Lower lobe of right lung (tissue), 2 donors: ENCODE measurements at places on chromosomes 13 and 19. TPM values are rescaled to one million over a fixed set of nuclear protein-coding genes. Genes with fewer than 3 reads are reported as not detected.

GRCh38 chr19:33211794-33212435 is 13.7 kb downstream of the SLC7A10 start:
- DNase-seq = no peak

GRCh38 chr19:15282311-15282705 is 50.0 kb downstream of the BRD4 start:
- DNase-seq = no peak

DNA sequence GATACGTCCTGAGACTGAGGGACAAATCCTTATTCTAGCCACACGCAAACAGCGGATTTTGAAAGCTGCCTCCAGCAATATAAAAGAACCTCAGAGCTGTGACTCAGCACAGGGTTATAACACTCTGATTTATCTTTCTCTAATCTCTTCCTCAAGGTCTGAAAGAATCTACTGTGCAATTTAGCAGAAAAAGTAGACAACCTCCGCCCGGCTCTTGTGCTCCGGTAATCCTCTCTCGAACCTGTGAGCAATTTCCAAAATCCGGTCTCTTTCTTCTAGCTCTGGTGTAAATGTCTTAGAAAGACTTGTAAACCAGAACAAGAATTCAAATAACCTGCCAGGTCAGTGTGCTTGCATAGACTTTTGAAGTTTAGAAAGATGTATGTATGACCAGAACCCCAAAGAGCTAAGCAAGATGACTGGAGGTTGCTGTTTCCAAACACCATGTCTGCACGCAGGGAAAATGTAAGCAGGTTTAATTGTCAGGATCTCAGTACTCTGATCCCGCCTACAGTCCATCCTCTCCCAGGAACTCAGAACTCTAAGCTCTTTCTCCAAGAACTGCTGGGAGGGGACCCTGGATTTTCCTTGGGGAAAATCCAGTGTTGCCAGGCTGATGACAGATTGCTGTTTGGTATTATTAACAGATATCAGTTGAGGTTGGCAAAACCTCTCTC is 338.1 kb downstream of the RFC3 start:
- DNase-seq = no peak

GRCh38 chr13:36829753-36830152 is 10.7 kb downstream of the RFXAP start:
- DNase-seq = no peak

GRCh38 chr13:59946944-59947343 is 216.8 kb downstream of the DIAPH3 start:
- no peak for DNase-seq

The SIGLEC14 gene
- total RNA-seq = 20.3 TPM

The CEACAM4 gene
- 5.6 TPM for total RNA-seq
